ENCODE measurements at places on chromosomes 2 and 18.
A peak's percentile ranks its signal among the peaks of the same experiment; 100 is the strongest.

GRCh38 chr2:183035298-183035953 is 2.8 kb downstream of the NCKAP1 start:
- DNase-seq: no peak

DNA sequence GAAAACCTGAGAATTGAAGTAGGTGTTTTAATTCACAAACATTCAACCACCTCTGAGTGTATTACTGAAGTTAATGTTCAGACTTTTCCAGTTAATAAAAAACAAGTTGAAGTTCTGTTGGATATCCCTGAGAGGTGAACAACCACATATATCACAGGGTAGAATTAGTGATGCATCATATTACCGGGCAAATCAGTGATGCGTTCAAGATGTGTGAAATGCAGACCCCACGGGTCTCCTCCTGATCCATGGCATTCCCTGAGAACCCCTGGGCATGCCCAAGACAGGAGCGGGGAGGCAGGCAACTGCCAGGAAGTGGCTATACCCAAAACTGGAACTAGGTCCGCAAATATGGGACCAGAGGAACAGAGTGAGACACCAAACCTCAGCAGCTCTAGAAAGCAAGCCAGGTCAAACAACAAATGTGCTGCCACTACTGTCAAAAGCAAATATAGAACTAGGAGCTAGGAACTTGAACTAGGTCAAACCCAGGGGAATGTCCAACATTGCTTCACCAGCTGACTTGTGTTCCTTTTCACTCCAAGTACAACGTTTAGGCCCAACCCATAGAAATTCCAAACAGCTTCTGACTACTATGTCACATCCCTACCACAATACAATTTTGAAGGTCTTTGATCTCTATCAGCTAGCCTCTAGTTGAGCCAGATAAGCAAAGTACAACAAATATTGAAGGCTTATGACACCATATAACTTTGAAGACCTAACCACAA is 20.2 kb downstream of the PSTPIP2 start:
- peak; percentile 64 for DNase-seq

GRCh38 chr18:48786455-48787202 is 164.1 kb downstream of the SMAD7 start:
- DNase-seq: no peak

DNA sequence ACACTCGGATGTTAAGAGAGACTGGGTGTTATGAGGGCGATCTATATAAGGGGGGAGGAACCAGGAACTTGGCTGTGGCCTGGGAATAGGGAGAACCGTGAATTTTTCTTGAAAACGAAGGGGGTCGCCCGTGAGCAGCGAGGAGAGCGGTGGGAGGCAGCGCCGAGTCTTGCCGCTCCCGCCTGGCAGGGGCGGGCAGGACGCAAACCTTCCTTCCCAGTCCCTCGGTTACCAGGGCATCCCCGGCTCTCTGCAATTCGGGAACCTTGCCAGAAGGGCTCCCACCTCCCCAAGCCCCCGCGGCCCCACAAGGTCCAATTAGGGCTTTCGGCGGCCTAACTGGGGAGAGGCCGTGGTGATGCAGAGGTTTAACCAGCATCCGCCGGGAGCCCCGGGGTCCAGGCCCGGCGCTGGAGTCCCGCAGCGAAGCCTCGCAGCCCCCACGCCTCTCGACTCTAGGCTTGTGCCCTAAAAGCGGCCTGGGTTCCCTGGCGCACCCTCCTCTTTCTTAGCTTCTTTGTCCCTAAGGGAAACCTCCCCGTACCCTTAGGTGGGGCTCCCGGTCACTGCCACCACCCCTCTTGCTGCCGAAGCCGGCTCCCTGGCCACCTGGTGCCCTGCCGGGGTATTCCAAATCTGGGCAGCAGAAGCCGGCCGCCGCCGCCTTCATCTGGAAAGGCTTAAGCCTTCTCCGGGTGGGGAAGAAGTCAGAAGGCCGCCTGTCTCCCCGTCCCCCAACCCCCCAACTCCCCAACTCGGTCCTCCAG is 680 bp upstream of the FHOD3 start:
- peak; percentile 49 for DNase-seq

DNA sequence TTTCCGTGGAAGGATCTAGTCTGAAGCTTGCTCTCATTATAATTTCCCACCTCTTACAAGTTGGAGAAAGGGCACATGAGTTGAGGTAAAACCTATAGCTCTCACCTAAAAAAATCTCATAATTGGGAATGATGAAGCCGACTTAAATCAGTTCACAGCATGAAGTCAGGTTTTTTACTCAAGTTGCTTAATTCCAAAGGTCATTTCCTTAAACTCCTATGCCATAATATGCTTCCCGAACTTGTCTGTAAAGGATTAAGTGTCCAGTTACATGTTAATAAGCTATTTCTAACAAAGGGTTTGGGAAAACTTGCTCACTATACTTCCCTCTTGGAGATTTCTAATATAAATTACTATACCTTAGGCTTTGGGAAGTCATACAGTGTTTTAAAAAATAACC is 481.2 kb downstream of the NUP35 start:
- no peak for DNase-seq

DNA sequence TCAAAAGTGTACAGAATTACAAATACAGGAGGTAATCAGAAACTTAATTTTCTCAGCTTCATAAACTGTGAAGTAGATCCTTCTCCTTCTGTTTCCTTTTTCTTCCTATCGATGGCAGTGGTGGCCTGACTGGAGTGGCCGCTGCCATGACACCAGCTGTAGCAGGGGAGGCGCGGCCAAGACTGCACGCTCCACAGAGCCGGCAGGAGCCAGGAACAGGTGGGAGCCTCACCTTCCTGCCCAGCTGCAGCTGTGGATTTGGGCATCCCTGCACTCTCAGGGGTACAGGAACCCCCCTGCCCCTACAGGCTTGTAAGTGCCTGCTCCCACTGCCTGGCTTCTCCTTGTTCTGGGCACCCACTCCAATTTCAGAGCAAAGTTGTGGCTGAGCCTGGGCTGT is 76.1 kb downstream of the EPB41L3 start:
- DNase-seq: no peak

All from Caco-2 (cell line).